ENCODE measurements at places on chromosomes 11 and 22. TPM values are rescaled to one million over a fixed set of nuclear protein-coding genes. Genes with fewer than 3 reads are reported as not detected.

- no peak overlapping the region for H3K27ac ChIP-seq
- DNase-seq: no peak
- H3K4me1 ChIP-seq: no peaks in the 10 kb centered on the region
- H3K36me3 ChIP-seq: no peaks in the 10 kb centered on the region
- peaks cover 6% of the 10 kb centered on the region for H3K27me3 ChIP-seq
Measured at GRCh38 chr22:47446331-47446730, 683.9 kb downstream of the TBC1D22A start.

DNA sequence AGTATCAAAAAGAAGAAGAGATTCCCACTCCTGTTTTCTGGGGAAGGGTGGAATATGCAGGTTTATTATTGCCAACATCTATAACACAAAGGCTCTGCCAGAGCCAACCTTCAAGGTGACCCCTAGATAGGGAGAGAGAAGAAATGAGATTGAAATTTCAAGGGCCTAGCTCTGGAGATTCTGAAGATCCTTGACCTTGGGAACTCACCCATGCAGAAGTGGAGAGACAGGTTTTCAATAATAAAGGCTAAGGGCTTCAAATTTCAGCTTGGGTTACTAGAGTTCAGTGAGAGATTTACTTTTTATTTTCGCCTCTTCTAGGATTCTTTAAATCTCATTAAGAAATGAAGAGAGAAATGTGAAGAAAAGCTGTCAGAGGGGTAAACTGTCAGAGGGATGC is 98.4 kb downstream of the CD44 start:
- no peak overlapping the region for H3K27ac ChIP-seq
- H3K27me3 ChIP-seq: no peaks in the 10 kb centered on the region
- DNase-seq: no peak
- H3K36me3 ChIP-seq: peaks cover 16% of the 10 kb centered on the region
- H3K4me1 ChIP-seq: peaks cover 78% of the 10 kb centered on the region
- no peak overlapping the region for H3K4me3 ChIP-seq

DNA sequence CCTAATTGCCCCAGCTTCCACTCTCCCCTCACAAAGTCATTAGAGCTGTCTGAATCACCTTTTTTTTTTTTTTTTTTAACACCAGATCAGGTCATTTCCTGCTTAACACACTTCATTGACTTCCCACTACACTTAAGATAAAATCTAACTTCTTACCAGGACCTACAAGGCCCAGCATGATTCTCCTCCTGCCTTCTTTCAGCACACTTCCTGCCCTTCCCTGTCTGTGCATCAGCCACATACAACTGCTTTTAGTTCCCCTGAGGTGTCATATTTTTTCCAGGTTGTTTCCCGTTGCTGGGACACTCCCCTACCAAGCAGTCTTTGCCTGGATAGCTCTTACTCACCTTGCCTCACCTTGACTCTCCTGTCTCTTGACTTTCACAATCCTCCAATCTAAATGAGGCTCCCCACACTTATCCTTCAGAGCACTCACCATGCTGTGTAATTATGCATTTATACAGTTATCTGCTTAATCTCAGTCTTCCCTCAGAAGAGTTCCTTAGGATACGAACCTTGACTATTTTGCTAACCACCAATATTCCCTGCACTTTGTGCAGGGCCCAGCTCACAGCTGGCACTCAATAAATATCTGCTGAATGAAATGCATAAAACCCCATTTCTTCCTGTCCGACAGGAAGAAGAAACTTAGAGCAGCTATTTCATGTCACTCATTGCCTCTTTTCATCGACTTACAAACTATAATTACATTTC is 96.6 kb upstream of the AKIP1 start:
- H3K4me3 ChIP-seq: no peak overlapping the region
- H3K36me3 ChIP-seq: no peaks in the 10 kb centered on the region
- H3K27me3 ChIP-seq: peaks cover 15% of the 10 kb centered on the region
- DNase-seq: no peak
- H3K4me1 ChIP-seq: peaks cover 5% of the 10 kb centered on the region

DNA sequence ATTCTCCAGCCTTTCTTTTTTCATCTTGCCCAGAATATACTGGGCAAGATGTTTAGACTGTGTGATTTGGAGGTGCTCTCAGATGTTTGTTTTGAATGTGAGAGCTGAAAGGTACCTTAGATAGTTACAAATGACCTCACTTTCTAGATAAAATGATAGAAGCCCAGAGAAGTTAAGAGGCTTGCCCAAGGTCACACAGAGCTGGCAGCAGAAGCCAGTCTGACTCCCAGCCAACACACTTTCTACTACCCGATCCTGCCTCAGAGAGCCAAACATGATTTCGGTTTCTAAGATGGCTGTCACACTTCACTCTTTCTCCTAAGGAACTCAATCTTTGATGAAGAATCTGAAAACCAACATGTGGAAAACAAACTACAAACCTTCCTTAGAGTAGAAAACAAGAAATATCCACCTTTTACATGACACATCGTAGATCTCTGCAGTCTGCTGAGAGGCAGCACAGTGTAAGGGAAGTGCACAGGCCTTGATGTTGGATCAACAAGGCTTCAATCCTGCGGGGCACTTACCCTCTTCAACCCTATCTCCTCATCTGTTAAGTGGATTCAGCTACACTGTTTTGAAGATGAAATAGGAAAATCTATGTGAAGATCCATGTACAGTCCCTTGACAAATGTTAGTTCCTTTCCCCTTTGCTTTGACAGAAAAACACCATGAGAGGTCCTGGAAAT is 58.6 kb downstream of the SYTL2 start:
- H3K27ac ChIP-seq: peak overlapping the region; percentile 97
- peaks cover 11% of the 10 kb centered on the region for H3K36me3 ChIP-seq
- peak; percentile 42 for DNase-seq

- no peaks in the 10 kb centered on the region for H3K27me3 ChIP-seq
- H3K27ac ChIP-seq: peak overlapping the region; percentile 18
- peaks cover 8% of the 10 kb centered on the region for H3K36me3 ChIP-seq
- no peak overlapping the region for H3K4me3 ChIP-seq
- peaks cover 51% of the 10 kb centered on the region for H3K4me1 ChIP-seq
- DNase-seq: no peak
Measured at GRCh38 chr11:128040603-128041002, 546.8 kb downstream of the ETS1 start.

- peaks cover 2% of the 10 kb centered on the region for H3K4me1 ChIP-seq
- peaks cover 29% of the 10 kb centered on the region for H3K36me3 ChIP-seq
- H3K27me3 ChIP-seq: no peaks in the 10 kb centered on the region
- no peak overlapping the region for H3K4me3 ChIP-seq
- no peak for DNase-seq
Measured at GRCh38 chr11:35751664-35752061, 89.1 kb downstream of the TRIM44 start.

DNA sequence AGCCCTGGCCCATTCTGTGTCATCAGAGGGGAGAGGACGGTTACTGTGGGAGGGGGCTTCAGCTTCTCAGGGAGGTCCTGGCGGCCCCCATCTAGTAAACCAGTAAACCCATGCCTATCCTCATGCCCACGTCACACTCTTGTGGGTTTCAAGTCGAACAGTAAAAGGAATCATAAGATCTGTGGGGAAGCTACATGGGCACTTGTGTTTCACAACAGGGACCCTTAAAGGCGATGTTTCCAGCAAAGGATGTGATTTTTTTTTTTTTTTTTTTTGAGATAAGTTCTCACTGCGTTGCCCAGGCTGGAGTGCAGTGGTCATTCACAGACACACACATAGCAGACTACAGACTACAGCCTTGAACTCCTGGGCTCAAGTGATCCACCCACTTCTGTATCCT is 9.2 kb upstream of the PARVG start:
- DNase-seq: no peak
- no peaks in the 10 kb centered on the region for H3K27me3 ChIP-seq
- H3K36me3 ChIP-seq: no peaks in the 10 kb centered on the region

- H3K4me3 ChIP-seq: no peak overlapping the region
- peaks cover 3% of the 10 kb centered on the region for H3K4me1 ChIP-seq
- H3K27me3 ChIP-seq: no peaks in the 10 kb centered on the region
- H3K27ac ChIP-seq: no peak overlapping the region
- DNase-seq: no peak
Measured at GRCh38 chr22:16958475-16958874, 49.5 kb downstream of the GAB4 start.

The LAYN gene
- 93.7 TPM for total RNA-seq

The MN1 gene
- 0.11 TPM for total RNA-seq

The VPREB1 gene
- total RNA-seq: not detected

The ALG9 gene
- 32.0 TPM for total RNA-seq

The INPPL1 gene
- total RNA-seq: 78.4 TPM

The CHRNA10 gene
- 1.0 TPM for total RNA-seq

The KDM4E gene
- total RNA-seq: not detected

The IGLL5 gene
- not detected for total RNA-seq

All from activated CD8-positive, alpha-beta T cell treated with anti-CD3 and anti-CD28 coated beads for 36 hours (primary cell).